Psoas muscle (tissue), 8 donors: ENCODE measurements at places on chromosomes 16 and 17. TPM values are rescaled to one million over a fixed set of nuclear protein-coding genes. Genes with fewer than 3 reads are reported as not detected.

HS3ST2 gene
- polyA plus RNA-seq: 0.05 TPM

C16orf96 gene
- polyA plus RNA-seq: not detected

PPY gene
- polyA plus RNA-seq: not detected

PPP4C gene
- 172 TPM for polyA plus RNA-seq

ITGAX gene
- polyA plus RNA-seq: 0.39 TPM

SCNN1G gene
- polyA plus RNA-seq: 0.01 TPM

CD7 gene
- 0.16 TPM for polyA plus RNA-seq

C17orf107 gene
- 0.10 TPM for polyA plus RNA-seq

TCAP gene
- polyA plus RNA-seq: 2,671 TPM

VASN gene
- 2.0 TPM for polyA plus RNA-seq

GRCh38 chr16:30377050-30377811, 2.6 kb downstream of the MYL11 start:
- peak overlapping the region; percentile 71 for H3K4me3 ChIP-seq
- no peaks in the 10 kb centered on the region for H3K27me3 ChIP-seq
- H3K36me3 ChIP-seq: peaks cover 5% of the 10 kb centered on the region
- H3K4me1 ChIP-seq: peaks cover 42% of the 10 kb centered on the region

GRCh38 chr17:19304209-19304608, 58.3 kb downstream of the B9D1 start:
- no peak overlapping the region for H3K4me3 ChIP-seq
- H3K36me3 ChIP-seq: no peaks in the 10 kb centered on the region
- H3K27me3 ChIP-seq: no peaks in the 10 kb centered on the region
- peaks cover 42% of the 10 kb centered on the region for H3K4me1 ChIP-seq

GRCh38 chr17:20975566-20975965, 67.2 kb downstream of the USP22 start:
- H3K4me3 ChIP-seq: no peak overlapping the region
- peaks cover 5% of the 10 kb centered on the region for H3K27me3 ChIP-seq
- H3K36me3 ChIP-seq: no peaks in the 10 kb centered on the region
- no peaks in the 10 kb centered on the region for H3K4me1 ChIP-seq

GRCh38 chr17:9211133-9211765, 189.9 kb downstream of the NTN1 start:
- DNase-seq: no peak
- no peaks in the 10 kb centered on the region for H3K27me3 ChIP-seq
- no peaks in the 10 kb centered on the region for H3K4me1 ChIP-seq
- no peaks in the 10 kb centered on the region for H3K36me3 ChIP-seq
- H3K27ac ChIP-seq: no peak overlapping the region
- no peak overlapping the region for H3K4me3 ChIP-seq

DNA sequence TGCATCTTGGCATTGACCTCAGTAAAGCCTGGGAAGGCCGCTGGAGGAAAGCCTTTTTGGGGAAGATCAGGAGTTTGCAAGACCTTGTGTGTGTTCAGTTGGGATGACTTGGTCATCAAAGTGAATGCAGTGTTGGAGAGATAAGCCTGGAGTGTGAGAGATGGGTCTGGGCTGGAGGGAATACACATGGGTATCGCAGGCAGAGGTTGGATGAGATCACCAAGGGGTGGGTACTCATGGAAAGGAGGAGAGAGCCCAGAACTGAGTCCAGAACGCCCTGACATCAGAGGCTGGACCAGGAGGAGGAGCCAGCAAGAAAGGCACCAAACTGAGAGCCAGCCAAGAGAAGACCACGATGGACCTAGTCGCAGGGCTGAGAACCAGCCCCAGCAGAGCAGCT, 35.2 kb downstream of the SDK2 start:
- H3K36me3 ChIP-seq: no peaks in the 10 kb centered on the region
- H3K27ac ChIP-seq: no peak overlapping the region
- H3K4me3 ChIP-seq: no peak overlapping the region
- H3K27me3 ChIP-seq: no peaks in the 10 kb centered on the region
- DNase-seq: no peak

DNA sequence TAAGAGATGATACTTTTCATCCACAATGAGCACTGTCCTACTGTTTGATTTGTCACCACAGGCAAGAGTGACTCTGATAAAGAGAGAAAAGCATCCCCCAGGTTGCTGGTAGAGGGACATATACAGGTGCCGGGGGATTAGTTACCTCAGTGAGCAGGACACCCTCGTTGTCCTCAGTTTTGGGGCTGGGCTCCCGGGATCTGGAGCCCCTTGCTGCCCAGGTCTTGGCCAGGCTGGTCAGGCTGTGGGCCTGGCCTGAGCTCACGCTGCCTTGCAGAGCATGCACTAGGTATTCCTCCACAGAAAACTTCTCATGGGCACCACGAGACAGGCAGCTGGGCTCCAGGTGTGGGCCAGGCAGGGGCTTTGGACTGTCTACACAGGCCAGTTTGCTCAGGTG, 24.4 kb upstream of the SPATA32 start:
- no peaks in the 10 kb centered on the region for H3K27me3 ChIP-seq
- H3K36me3 ChIP-seq: peaks cover 85% of the 10 kb centered on the region
- H3K4me3 ChIP-seq: no peak overlapping the region
- peak overlapping the region; percentile 96 for H3K27ac ChIP-seq
- peaks cover 86% of the 10 kb centered on the region for H3K4me1 ChIP-seq

- H3K27ac ChIP-seq: no peak overlapping the region
- H3K4me1 ChIP-seq: no peaks in the 10 kb centered on the region
- no peaks in the 10 kb centered on the region for H3K36me3 ChIP-seq
- no peaks in the 10 kb centered on the region for H3K27me3 ChIP-seq
- no peak for DNase-seq
Measured at GRCh38 chr17:13690806-13691205, 89.1 kb upstream of the HS3ST3A1 start.

DNA sequence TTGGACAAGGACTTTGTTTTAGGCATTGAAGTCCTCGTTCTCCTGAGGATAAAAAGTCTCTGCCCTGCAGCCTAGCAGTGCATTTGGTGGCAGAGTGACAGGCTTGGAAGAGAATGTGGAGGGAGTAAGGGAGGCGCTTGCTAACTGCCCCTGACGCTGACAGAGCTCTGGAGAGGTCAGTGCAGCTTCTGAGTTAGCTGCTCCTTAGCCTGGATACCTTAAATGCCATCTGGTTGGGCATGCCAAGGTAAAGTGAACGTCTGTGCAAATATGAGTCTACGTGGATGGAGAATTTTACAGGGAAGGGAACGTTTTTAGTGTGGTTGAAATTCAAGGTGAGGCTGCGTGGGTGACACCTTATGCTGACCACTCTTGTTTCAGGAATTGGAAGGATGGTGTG, 44.4 kb downstream of the SEC14L1 start:
- no peaks in the 10 kb centered on the region for H3K27me3 ChIP-seq
- H3K27ac ChIP-seq: peak overlapping the region; percentile 62
- no peak for DNase-seq
- no peak overlapping the region for H3K4me3 ChIP-seq
- no peaks in the 10 kb centered on the region for H3K36me3 ChIP-seq

DNA sequence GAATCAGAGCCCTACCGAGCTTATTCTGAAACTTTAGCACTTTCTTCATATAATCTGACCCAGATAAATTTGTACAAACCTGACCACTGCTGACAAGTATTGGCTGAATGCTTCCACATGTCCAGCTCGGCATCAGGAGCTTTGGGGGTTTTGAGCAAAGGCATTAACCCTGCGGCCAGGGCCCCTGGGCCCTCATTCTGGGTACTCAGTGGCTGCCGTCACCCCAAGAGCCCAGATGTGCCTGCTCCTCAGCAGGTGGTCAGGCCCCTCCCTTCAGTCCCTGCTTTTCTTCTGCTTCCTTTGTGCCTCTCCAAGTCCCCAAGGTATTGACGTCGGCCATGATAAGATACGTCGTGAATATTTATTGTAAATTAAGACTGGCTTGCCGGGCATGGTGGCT, 47.3 kb upstream of the CHMP6 start:
- H3K4me3 ChIP-seq: no peak overlapping the region
- H3K36me3 ChIP-seq: peaks cover 57% of the 10 kb centered on the region
- peaks cover 11% of the 10 kb centered on the region for H3K4me1 ChIP-seq
- DNase-seq: no peak
- H3K27me3 ChIP-seq: no peaks in the 10 kb centered on the region

- H3K4me1 ChIP-seq: no peaks in the 10 kb centered on the region
- DNase-seq: no peak
- no peak overlapping the region for H3K27ac ChIP-seq
Measured at GRCh38 chr17:47866941-47867340, 16.0 kb upstream of the SP6 start.

DNA sequence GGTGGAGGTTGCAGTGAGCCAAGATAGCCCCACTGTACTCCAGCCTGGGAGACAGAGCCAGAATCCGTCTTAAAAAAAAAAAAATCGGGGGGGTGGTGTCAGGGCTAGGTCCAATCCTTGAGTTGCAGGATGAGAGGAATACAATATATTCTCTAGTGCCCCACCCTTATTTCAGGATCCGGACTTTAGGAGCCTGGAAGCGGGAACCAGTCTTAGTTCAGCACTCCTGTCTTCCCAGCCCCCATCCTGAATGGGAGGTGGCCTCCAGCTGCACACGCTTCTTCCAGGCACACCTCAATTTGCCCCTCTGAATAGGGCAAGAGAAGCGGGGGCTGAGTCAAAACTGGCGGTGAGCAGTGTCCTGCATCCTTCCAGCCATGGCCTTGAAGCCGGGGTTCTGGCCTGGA, 1.6 kb downstream of the FHOD1 start:
- peaks cover 56% of the 10 kb centered on the region for H3K4me1 ChIP-seq
- H3K4me3 ChIP-seq: peak overlapping the region; percentile 94

DNA sequence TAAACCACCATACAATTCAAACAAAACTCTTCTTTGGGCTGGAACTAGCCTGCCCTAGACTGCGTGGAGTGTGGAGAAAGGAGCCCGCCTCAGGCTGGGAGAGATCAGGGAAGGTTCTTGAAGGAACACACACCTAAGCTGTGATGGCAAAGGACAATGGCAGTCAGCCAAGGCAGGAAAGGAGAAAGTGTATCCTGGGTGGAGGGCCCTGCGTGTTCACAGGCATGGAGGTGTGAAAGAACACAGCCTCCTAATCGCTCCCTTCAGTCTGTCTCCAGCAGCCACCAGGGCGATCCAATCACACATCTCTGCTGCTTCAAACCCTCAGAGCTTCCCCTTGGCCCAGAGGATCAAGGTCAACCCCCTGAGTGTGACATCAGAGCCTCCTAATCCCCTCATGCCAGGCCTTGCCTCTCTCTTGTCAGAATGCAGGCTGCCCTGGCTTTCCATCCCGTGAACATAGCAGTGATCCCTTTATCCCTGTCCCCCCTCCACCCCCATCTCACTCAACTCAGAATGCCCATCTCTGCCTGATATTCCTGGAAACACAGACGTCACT, 173.0 kb downstream of the KATNIP start:
- no peak overlapping the region for H3K4me3 ChIP-seq
- no peak for DNase-seq
- no peaks in the 10 kb centered on the region for H3K27me3 ChIP-seq
- peaks cover 4% of the 10 kb centered on the region for H3K4me1 ChIP-seq

DNA sequence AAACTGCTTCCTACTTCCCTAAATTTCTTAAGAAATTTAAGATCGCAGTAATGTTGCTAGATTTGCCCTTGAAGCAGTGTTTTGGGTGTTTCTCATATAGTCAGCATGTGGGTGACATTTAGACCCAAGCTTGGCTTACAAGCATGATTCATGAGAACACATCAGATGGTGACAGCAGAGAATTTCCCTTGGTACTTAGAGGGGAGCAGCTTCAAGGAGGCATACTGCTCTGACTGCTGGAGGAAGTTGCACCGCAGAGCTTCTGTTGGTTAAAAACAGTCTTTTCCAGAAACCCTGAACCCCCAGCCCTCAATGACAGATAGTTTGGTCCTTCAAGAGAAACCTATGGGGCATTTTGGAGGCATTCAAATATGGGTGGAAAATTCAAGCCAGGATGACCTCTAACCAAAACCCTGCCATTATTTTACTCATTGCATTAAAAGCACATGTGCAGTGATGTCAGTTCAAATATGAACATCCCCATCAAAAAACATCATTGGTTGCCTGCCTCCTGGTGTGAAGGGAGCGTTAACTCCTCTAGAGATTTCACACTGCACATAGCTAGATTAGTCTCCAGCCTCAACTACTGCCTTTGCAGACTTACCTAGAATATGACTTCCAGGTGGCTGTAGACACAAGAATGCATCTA, 201.5 kb upstream of the CACNG5 start:
- H3K4me3 ChIP-seq: no peak overlapping the region
- H3K4me1 ChIP-seq: peaks cover 15% of the 10 kb centered on the region
- H3K27me3 ChIP-seq: no peaks in the 10 kb centered on the region
- no peak for DNase-seq
- no peak overlapping the region for H3K27ac ChIP-seq

GRCh38 chr17:39014044-39014794, 47.0 kb upstream of the FBXO47 start:
- no peak for DNase-seq
- no peak overlapping the region for H3K27ac ChIP-seq
- no peaks in the 10 kb centered on the region for H3K36me3 ChIP-seq
- H3K4me3 ChIP-seq: no peak overlapping the region
- H3K4me1 ChIP-seq: no peaks in the 10 kb centered on the region

GRCh38 chr16:66717776-66718175, 21.2 kb upstream of the CMTM4 start:
- no peaks in the 10 kb centered on the region for H3K27me3 ChIP-seq
- no peak for DNase-seq
- H3K36me3 ChIP-seq: peaks cover 3% of the 10 kb centered on the region
- H3K4me3 ChIP-seq: no peak overlapping the region
- peaks cover 8% of the 10 kb centered on the region for H3K4me1 ChIP-seq
- H3K27ac ChIP-seq: no peak overlapping the region

DNA sequence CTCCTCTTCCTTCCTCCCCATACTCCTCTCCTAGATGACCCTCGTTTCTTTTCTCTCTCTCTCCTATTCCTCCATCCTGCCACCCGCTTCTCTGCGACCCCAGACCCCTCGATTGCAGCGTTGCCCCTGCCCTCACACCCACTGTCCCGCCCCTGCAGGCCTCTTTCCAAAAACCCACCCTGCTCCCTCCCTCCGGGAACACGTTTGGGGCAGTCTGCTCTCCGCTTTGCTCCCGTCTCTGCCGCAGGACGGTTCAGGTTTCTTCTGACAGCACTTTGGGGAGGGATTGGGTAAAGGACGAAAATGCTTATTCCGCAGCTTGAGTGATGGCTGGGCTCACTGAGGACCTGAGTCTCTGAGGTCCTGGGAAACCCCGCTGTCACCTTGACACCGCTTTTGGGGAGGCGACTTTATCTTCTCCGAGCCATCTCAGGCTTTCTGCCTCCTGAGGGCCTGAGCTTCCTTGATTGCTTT, 690 bp downstream of the NDE1 start:
- peaks cover 13% of the 10 kb centered on the region for H3K4me1 ChIP-seq
- peak overlapping the region; percentile 94 for H3K27ac ChIP-seq
- DNase-seq: no peak
- no peaks in the 10 kb centered on the region for H3K27me3 ChIP-seq

GRCh38 chr16:13997933-13998332, 73.2 kb upstream of the MRTFB start:
- peaks cover 21% of the 10 kb centered on the region for H3K4me1 ChIP-seq
- DNase-seq: no peak
- peak overlapping the region; percentile 19 for H3K27ac ChIP-seq
- H3K36me3 ChIP-seq: no peaks in the 10 kb centered on the region
- H3K27me3 ChIP-seq: no peaks in the 10 kb centered on the region
